ENCODE measurements at places on chromosomes 12 and 14. TPM values are rescaled to one million over a fixed set of nuclear protein-coding genes. Genes with fewer than 3 reads are reported as not detected.

- DNase-seq, result no peak
Measured at GRCh38 chr12:71124835-71125460, 32.9 kb downstream of the TSPAN8 start.

- DNase-seq, result no peak
Measured at GRCh38 chr12:69929531-69929930, 104.5 kb downstream of the MYRFL start.

DNA sequence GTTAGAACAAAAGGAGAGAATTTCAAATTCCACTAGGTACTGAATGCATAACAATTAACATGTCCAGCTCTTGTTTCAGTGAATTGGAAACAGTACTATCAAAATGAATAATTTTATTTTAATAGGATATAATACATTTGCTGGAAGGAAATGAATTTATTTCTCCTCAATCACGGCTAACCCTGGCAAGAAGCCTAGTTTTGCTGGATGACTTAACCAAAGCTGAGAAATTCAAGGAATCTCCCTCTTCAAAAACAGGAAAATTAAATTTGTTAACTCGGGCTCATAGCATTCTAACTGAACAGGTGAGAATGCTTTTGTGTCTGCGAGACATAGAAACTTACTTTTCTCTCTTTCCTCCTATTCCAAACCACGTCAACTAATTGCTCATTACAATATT lies 163.5 kb upstream of the NEDD1 start:
- no peak for DNase-seq

GRCh38 chr14:67900231-67900630 lies 80.7 kb downstream of the RAD51B start:
- no peak for DNase-seq

GRCh38 chr12:25781232-25781631 lies 177.2 kb upstream of the RASSF8 start:
- no peak for DNase-seq

DNA sequence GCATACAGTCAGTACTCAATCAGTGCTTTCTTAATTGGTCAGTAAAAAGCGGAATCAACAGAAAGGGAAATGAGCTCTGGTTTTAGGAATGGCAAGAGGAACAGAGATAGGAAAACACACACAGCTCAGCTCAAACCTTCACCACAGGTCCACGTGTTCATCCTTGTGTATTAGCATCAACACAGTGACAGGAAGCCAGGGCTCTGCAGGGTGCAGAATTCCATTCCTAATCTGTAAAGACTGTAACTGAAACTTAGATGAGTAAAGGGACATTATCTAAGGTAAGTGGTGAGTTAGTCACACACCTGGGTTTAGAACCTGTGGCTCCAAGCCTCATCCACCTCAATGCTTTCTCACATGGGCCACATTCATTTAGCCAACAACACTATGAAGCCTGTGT lies 1242.2 kb upstream of the TMEM132C start:
- DNase-seq, result no peak

DNA sequence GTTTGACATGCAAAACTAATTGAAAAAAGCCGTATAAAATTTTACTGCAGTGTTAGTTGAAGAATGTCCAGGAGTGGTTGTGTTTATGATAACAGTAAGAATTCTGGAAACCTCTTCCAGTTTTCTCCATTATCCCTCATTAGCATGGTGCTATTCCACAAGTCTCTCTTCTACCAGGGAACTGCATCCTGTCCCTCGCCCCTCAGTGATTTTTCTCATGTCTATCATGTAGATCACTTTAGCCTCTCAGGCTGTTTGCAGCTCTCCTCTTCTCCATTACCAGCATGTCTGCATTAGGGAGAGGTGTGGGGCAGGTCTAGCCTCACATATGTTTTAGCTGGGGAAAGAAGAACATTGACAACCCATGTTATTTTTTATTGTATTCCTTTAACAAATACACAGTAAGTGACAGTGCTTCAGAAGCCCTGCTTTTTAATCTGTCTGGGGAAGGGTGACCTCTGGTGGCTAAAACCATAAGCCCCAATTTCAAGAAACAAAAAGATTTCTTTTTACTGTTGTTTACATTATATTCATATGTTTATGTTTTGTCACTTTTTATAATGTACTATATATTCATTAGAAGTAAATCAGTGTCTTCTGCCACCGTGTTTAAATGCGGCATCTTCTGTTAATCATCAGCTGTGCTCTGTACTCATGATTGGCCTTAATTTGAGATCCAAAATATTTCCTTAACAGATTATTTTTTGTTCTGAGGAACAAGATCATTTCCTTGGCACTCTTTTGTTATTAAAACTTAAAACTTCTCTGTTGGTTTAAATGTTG lies 70.7 kb downstream of the RASSF8 start:
- DNase-seq, result no peak

DNA sequence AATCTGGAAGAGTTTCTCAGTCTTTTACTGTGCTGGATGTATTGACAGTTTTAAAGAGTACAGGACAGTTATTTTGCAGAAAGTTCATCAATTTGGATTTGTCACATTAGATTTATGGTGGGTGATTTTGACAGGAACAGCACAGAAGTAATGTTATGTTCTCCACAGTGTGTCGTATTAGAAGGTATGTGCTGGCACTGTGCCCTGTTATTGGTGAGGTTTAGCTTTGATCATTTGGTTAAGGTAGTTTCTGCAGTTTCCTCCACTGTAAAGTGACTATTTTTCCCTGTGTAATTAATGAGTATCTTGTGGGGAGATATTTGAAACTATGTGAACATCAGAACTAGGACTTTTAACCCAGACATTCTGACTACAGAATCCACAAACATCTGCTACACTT lies 308.5 kb upstream of the TBX3 start:
- DNase-seq, result no peak

GRCh38 chr14:72830786-72831594 lies 62.9 kb downstream of the DPF3 start:
- DNase-seq, result no peak

DNA sequence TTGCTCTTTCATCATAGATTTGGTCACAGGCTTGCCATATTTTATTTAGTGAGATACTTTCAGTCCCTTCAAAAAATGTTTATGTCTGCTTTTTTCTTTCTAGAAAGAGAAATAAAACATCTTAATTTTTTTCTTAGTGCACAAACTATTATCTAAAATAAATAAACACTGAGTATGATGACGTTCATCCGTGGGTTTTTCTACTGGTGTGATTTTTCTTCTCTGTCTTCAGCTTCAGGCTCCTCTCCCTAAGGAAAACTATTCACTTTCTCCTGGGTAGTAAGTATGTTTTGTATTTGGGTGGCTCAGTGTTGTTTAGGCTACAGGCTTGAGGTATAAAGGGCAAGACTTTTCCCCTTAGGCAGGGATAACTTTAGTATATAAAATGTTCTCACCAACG lies 154.7 kb downstream of the DACT1 start:
- no peak for DNase-seq

- no peak for DNase-seq
Measured at GRCh38 chr14:75976826-75977581, 4.8 kb downstream of the TGFB3 start.

DNA sequence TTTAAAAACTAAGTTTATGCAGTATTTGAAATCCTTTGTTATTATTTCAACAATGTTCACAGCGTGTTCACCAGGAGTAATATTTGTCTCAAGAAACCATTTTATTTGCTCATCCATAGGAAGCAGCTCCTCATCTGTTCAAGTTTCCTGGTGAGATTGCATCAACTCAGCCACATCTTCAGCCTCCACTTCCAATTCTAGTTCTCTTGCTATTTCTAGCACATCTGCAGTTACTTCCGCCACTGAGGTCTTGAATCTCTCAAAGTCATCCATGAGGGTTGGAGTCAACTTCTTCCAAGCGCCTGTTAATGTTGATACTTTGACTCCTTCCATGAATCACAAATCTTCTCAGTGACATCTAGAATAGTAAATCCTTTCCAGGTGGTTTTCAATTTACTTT lies 18.0 kb downstream of the CLEC9A start:
- no peak for DNase-seq

DNA sequence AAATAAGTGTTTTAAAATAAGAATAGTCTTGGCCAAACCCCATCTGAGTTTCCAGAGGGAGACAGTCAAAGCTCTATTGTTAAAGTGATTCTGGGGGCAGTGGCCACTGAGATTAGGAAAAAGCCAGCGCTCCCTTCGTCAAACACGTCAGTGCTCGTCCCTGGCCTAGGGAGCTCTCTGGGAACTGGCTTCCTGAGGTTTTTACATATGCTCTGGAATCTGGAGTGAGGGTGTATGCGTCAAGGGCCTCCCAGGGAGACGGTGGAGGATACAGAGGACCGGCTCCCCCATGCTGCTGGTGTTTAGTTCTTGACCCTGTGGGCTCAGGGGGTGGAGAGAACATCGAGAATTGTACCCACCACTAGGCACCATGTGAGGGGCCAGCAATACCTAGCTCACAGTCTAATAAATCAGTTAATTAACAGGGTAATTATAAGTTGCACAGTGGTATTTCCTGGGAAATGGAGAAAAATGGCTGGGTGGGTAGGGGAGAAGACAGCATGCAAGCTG lies 87.0 kb downstream of the SLC25A47 start:
- no peak for DNase-seq

DNA sequence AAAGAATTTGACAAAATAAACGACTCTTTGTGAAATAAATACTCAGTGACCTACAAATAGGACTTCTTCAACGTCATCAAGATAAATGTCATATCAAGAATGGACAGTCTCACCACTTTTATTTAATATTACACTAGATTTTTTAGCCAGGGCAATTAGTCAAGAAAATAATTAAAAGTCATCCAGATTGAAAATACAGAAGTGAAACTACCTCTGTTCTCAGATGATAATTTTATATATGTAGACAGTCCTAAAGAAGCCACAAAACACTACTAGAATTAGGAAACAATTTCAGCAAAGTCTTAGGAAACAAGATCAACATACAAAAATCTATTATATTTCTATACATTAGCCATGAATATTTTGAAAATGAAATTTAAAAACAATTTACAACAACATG lies 689.6 kb upstream of the SEL1L start:
- DNase-seq, result no peak

DNA sequence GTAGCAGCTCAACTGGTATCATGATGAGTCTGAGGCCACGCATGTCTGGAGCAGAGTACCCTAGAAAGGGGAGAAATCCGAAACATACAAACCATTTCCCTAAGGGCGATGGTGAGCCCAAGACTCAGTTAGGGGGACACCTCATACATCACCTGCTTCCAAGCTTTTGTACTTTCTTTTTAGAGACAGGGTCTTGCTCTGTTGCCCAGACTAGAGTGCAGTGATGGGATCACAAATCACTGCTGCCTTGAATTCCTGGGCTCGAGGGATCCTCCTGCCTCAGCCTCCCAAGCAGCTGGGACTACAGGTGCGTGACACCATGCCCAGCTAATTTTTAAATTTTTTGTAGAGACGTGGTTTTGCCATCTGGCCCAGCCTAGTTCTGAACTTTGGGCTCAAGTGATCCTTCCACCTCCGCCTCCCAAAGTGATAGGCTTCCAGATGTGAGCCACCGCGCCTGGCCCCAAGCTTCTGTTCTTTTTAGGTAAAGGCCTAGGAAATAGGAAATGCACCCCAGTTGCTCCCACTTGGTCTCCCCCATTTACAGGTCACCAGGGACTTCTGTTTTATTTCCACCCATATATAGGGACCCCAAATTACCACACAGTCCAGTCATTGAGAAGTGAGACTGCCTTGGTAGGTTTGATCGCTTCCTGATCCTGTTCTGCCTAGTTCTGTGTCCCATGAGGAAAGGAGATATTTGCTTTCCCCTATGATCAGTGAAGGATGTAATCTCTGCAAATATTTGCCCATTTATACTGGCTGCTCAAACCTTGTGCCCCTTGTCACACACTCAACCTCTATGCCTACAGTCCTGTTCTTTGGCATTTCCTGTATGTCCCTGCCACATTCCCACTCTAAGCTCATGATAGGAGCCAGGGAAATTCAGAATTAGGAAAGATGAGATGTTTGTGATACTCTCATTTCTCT lies at the start of gene APOF:
APOF (minus strand) TSS at position 728 of the 930 bp plus-strand sequence; CDS start at position 616, 112 bp downstream.
- DNase-seq, result no peak

The GLI1 gene
- polyA plus RNA-seq, result 11.2 TPM

The CPM gene
- 2.5 TPM for polyA plus RNA-seq

The SLC11A2 gene
- polyA plus RNA-seq, result 24.8 TPM

The CPNE6 gene
- polyA plus RNA-seq, result not detected

The CPNE8 gene
- 6.4 TPM for polyA plus RNA-seq

The PTPN6 gene
- 5.0 TPM for polyA plus RNA-seq

The ANG gene
- 2.0 TPM for polyA plus RNA-seq
